ENCODE measurements at places on chromosomes 1 and 21.

DNA sequence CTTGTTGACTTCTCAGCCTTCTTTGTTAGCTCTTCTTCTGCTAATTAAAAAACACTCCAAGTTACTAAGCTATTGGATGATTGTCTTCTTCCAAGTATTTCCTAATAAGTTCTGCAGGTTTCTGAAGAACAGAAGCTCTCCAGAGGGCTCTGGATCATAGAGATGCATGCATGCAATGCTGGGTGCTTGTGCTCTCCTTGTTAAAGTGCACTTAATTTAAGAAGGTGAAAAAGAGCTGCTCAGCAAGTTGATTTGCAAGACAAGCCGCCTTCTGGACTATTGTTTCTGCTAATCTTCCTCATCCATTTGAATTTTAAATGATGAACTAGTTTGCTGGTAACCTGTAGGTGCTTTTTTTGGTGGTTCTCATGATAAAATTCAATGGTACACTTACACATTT lies 16.1 kb downstream of the RRP15 start:
- no peak for DNase-seq

DNA sequence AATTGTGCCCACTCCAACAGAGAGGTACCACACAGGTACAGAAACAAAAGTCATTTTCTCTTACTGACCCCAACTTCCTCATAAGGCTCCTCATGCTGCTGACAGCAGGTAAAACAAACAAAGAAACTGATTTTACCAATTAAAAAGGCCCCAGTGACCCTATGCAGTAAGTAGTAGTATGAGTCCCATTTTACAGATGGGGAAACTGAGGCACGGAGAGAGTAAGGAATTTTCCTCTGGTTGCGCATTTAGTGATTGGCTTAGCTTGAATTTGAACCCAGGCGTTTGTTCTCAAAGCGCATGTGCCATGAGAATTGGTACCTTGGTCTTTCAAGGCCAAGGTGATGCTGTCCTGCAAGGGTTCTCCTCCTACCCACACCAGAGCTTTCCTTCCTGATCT lies 66.1 kb upstream of the ZBTB40 start:
- DNase-seq, result no peak

- DNase-seq, result no peak
Measured at GRCh38 chr1:85258536-85259117, 835 bp downstream of the C1orf52 start.

DNA sequence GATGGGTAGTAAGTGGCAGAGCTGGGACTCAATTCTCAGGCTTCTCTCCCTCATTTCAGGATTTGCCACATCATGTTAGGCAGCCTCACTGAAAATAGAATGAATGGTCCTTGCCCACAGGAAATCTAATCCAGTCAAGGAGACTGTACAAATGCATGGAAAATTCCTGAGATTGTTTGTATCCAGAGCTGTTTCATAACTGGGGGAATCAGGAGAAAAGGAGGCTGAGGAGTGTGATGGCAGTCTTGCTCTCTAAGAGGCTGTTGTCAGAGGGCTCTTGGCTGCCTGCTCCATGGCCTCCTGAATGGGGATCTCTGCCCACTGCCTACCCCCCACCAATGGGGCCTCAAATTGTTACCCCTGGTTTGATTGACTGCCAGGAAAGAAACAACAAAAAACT lies 141.9 kb upstream of the TNR start:
- DNase-seq, result no peak

DNA sequence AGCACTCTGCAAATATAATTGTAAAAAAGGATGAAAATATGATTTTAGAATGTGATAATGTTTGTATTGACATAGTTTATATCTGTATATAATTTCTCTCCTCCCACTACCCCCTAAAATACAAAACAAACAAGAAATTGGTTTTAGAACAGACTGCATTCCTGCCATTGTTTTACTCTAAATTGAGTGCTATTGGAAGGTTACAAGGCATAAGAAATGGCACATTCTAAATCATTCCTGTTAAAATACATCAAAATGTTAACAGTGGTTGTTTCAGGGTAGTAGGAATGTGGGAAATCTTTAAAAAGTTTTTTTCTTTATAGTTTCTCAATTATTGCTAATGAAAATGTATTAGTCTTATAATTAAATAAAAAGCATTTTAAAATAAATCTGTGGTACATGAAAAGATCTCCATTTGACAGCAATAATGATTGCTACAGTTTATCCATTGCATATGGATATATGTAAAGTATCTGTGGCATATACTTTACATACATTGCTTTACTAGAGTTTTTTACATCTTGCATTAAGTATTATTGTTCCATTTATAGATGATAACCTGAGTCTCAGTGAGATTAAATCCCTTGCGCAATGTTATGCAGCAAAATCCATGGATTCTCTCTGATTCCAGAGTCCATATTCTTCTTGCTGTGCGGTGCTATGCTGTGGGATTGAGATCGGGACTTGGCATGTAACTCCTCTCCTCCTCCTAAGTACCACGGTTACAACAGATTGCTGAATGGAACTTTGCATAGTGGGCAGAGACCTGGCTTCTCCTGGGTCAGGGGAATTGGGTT lies 319.8 kb downstream of the LMO4 start:
- no peak for DNase-seq

DNA sequence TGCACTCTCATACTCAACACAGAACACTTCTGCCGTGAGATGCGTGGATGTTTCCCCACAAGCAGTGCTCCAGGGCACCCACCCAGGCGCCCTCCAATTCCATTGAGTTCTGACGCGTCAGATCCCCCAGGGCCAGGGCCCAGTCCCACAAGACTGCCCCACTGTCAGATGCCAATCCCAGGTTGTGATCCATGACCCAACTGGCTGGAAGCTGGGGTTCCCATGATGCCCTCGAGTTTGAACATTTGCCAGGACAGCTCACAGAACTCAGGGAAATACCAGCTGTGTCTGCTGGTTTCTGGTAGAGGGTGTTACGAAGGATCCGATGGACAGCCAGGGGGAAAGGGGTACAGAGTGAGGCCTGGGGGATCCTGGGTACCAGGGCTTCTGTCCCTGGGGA lies 58.4 kb downstream of the AGPAT3 start:
- no peak for DNase-seq

GRCh38 chr1:6545276-6546112 lies 8.8 kb downstream of the NOL9 start:
- DNase-seq, result no peak

GRCh38 chr1:23611601-23612327 lies 52.5 kb upstream of the ID3 start:
- DNase-seq, result no peak

- no peak for DNase-seq
Measured at GRCh38 chr1:213680677-213681325, 307.0 kb upstream of the PROX1 start.

DNA sequence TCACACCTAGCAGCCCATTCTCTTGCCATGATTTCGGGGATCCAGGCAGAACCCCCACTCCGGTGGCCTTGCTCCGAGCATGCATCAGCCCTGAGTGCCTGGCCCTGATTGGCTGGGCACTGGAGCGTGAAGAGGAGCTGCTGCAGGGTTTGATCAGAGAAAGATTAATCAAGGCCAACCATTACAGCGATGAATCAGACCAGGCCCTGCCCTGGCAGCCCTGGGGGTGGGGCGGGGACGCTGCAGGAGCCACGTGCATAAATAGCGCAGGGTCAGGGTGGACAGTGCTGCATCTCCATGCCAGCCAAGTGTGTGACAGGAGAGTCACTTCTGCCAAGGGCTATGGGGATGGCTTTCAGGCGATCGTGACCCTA lies 3.4 kb upstream of the FAM131C start:
- DNase-seq, result no peak

GRCh38 chr1:39132505-39133339 lies 71.8 kb upstream of the MACF1 start:
- DNase-seq, result no peak

- no peak for DNase-seq
Measured at GRCh38 chr1:47431534-47431933, 6.3 kb upstream of the FOXD2 start.

- no peak for DNase-seq
Measured at GRCh38 chr1:41876576-41877445, 41.9 kb downstream of the HIVEP3 start.

DNA sequence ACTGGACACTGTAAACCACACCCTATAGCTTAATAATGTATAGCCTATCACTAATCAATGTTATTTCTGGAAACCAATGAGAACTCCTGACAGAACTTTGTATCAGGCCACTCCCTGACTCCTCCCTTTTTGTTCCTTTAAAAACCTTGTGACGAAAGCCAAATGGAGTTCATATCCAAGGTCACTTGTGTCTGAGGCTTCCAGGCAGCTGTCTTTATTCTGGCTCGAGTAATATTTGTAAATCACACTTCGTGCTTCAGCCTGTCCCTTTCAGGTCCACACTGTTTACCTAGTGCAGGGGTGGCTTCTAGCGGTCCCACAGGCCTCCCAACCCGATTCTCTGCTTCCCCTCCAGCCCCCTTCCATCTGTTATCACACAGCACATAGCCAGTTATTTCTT lies 16.2 kb upstream of the CAPN9 start:
- no peak for DNase-seq

GRCh38 chr1:30029677-30030076 lies 693.7 kb downstream of the MATN1 start:
- no peak for DNase-seq

DNA sequence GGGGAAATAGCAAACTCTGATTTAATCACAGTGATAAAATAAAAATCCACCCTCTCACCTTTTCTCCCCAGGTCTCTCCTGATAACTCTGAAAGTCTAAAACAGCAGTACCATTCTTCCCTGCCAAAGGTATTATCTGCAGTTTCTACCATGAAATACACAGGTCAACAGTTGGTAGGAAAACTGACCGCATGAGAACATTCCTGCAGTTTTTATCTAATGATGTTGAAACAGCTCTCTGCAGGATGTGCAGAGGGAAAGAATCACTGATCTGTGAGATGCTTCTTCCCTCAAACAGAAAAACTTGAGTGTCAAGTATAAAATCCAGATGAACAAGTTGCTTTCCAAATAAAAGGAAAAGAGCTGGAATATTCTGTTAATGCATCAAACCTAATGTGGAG lies 39.1 kb downstream of the KCNJ6 start:
- DNase-seq, result no peak

DNA sequence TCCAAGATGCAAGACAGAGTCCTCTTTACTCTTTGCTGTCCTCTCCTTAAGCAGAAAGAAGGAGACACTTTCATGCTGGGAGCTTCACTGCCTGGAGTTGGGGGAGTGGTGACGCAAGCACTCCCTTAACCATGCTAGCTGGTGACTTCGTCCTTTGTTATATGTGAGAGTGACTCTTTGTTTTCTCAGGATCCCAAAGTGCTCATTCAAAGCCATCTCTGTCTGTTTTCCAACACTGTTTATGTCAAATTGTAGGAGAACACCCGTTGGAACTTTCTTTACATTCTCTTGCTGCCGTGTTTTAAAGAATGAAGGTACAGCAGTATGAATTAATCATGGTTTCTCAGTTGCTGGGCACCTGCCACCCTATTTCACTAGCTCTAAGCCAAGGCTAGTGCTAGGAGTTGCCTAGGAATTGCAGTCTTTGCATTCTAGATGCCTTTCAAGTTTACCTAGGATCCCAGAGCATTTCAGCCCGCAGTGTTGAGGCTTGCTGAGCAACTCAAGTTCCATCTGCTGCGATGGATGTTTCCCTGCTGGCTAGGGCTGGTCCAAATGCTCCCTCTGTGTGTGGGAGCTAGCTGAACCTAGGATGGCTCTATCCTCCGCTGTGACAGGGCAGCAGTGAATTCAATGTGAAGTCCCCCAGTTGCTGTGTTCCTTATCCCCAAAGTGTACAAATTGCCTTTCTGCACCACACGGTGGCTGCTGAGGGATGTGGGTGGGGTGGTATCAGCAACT lies 82.6 kb upstream of the GPR52 start:
- no peak for DNase-seq

- DNase-seq, result peak; percentile 25
Measured at GRCh38 chr1:40592107-40592803, 60.8 kb downstream of the ZNF684 start.

- no peak for DNase-seq
Measured at GRCh38 chr1:223759273-223759672, 46.9 kb downstream of the CAPN2 start.

Data from NCI-H1436 treated with DMSO at 0.1 percent for 48 hours (cell line).